Activated naive CD8-positive, alpha-beta T cell treated with anti-CD3 and anti-CD28 coated beads for 36 hours (primary cell): ENCODE measurements at places on chromosomes 16 and 17. TPM values are rescaled to one million over a fixed set of nuclear protein-coding genes. Genes with fewer than 3 reads are reported as not detected.

GRCh38 chr16:3099732-3100499 is 822 bp upstream of the ZSCAN10 start:
- no peaks in the 10 kb centered on the region for H3K36me3 ChIP-seq
- H3K4me3 ChIP-seq = peak overlapping the region; percentile 70
- peaks cover 25% of the 10 kb centered on the region for H3K4me1 ChIP-seq
- H3K27ac ChIP-seq = peak overlapping the region; percentile 77
- peak; percentile 91 for DNase-seq

DNA sequence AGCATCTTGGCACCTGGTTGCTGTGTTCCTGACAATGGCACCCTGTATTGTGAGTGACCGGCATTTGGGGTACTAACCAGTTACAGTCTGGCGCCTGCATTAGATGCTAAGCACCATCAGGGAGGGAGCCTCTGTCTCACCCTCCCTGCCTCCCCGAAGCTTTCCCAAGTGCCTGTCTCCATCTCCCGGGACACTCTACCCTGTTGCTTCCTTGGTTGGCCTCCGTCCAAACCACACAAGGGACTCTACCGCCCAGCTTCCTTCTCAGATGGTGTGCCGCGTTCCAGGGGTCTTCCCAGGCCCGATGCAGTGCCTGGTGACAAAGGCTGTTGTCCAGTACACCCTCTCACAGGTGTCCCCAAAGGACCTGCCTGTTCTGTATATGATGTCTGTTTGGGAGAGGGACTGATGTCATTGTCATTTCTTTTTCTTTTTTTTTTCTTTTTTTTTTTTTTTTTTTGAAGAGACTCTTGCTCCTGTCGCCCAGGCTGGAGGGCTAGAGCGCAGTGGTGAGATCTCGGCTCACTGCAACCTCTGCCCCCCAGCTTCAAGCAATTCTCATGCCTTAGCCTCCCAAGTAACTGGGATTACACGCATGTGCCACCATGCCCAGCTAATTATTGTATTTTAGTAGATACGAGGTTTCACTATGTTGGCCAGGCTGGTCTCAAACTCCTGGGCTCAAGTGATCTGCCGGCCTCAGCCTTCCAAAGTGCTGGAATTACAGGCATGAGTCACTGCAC is 6.7 kb downstream of the SNN start:
- H3K4me3 ChIP-seq = no peak overlapping the region
- peaks cover 69% of the 10 kb centered on the region for H3K4me1 ChIP-seq
- DNase-seq = no peak
- H3K27ac ChIP-seq = peak overlapping the region; percentile 40
- no peaks in the 10 kb centered on the region for H3K27me3 ChIP-seq
- H3K36me3 ChIP-seq = peaks cover 3% of the 10 kb centered on the region

GRCh38 chr17:81350320-81350890 is 44.9 kb upstream of the BAHCC1 start:
- H3K27me3 ChIP-seq = peaks cover 30% of the 10 kb centered on the region
- no peak overlapping the region for H3K27ac ChIP-seq
- peaks cover 5% of the 10 kb centered on the region for H3K4me1 ChIP-seq
- DNase-seq = no peak

DNA sequence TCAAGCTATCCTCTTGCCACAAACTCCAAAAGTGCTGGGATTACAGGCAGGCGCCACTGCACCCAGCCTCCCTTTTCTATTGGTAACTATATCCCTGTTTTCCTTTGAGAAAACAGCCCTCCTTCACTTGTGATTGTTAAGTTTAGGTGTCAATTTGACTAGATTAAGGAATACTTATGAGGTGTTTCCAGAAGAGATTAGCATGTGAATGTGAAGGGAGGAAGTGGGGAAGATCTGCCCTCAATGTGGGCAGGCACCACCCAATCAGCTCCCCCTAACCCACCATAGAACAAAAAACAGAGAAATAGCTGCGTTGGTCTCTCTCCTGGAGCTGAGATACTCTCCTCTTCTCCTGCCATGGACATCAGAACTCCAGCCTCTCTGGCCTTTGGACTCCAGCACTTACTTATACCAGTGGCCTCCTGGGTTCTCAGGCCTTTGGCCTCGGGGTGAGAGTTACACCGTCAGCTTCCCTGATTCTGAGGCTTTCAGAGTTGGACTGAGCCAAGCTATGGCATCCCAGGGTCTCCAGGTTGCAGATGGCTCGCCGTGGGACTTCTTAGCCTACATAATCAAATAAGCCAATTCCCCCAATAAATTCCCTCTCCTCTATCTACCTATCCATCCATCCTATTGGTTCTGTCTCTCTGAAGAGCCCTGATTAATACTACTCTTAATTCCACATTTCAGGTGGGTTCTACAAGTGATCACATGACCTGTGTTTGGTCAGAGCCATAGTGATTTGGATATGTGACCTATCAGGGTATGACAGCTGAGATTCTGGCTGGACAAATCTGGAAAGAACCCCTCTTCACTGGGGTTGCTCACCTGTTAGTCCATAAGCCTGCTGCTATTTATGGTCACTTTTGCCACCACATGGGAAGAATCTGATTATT is 12.0 kb upstream of the STAT3 start:
- H3K4me3 ChIP-seq = peak overlapping the region; percentile 22
- H3K36me3 ChIP-seq = no peaks in the 10 kb centered on the region
- H3K27me3 ChIP-seq = no peaks in the 10 kb centered on the region
- peak overlapping the region; percentile 6 for H3K27ac ChIP-seq
- no peak for DNase-seq

DNA sequence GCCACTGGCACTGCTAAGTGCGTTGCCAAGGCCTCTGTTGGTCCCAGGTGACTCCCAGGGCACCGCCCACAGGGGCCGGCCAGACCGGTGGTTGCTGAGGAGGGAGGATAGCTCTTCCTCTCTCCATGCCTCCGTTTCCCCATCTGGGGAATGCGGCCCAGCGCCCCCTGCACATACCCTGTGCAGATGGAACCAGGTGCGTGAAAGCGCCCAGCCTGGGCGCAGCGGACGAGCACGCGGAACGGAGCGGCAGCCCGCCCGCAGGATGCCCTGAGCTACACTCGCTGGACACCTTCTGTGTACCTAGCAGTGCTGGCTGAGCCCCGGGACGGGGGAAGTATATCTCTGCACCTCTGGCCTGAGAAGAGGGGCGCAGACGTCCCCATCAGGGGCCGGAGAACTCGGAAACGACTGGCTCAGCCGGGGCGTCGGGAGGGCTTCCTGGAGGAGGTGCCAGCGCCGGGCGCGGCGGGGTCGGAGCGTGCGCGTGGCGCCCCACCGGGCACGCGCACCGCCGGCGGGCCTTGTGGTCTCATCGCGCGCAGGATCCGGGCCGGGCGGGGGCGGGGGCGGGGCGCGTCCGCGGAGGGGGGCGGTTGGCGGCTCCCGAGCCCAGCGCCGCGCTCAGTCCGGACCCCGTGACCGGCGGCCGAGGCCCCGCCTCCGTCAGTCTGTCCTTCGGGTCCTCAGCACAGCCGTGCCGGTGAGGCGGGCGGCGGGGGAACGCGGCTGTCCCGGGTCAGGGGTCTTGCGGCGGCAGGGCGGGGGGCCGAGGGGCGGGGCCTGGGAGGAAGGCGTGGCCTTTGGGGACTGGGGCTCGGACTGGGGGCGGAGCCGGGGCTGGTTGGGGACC is at the start of the genes CCDC78 and HAGHL:
TSS of gene CCDC78 (minus strand) at position 6 of the 853 bp plus-strand sequence. CDS start 76 bp downstream, outside the sequence.
TSS of gene HAGHL (plus strand) at position 669 of the 853 bp plus-strand sequence. CDS start 404 bp downstream, outside the sequence.
- H3K4me1 ChIP-seq = peaks cover 3% of the 10 kb centered on the region
- peak within 1 kb of the TSS; percentile 64 for H3K4me3 ChIP-seq
- DNase-seq = peak; percentile 67
- H3K27me3 ChIP-seq = no peaks in the 10 kb centered on the region
- peak within 1 kb of the TSS; percentile 58 for H3K27ac ChIP-seq

DNA sequence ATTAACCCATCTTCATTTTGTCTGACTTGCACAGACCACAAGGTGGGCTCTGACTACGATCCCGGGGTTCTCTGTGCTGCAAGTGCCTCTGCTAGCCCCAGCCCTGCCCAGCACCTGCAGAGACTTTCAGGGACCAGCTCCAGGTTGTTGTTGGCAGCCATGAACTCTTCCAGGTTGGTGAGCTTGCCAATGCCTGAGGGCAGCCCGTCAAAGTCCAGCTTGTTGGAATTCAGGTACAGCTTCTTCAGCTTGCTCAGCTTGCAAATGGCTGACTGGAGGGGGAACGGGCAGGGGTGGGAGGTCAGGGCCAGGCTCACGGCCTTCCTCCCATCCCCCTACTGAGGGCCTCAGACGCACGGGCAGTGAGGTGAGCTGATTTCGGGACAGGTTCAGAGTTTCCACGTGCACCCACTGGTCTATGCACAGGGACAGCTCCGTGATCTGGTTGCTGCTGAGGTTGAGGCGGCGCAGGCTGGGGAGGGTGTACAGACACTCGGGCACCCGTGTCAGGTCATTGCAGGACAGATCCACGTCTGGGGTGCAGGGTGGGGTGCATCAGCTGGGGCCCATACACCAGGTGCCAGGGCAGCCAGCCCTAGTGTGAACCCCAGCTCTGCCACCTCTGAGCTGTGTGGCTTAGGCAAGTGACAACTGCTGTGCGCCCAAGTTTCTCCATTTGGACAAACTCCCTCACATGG is 5.2 kb downstream of the FLII start:
- H3K4me1 ChIP-seq = peaks cover 11% of the 10 kb centered on the region
- H3K27me3 ChIP-seq = no peaks in the 10 kb centered on the region
- no peak for DNase-seq
- H3K4me3 ChIP-seq = no peak overlapping the region

- no peaks in the 10 kb centered on the region for H3K27me3 ChIP-seq
- peak overlapping the region; percentile 92 for H3K27ac ChIP-seq
- H3K36me3 ChIP-seq = peaks cover 80% of the 10 kb centered on the region
- peaks cover 66% of the 10 kb centered on the region for H3K4me1 ChIP-seq
- peak overlapping the region; percentile 89 for H3K4me3 ChIP-seq
- peak; percentile 89 for DNase-seq
These were observed 3.6 kb downstream of the IRF8 start for GRCh38 chr16:85902366-85903155.

GRCh38 chr16:81926036-81926435 is 85.2 kb downstream of the SDR42E1 start:
- no peak overlapping the region for H3K27ac ChIP-seq
- no peak for DNase-seq
- no peaks in the 10 kb centered on the region for H3K27me3 ChIP-seq
- H3K4me1 ChIP-seq = no peaks in the 10 kb centered on the region
- H3K4me3 ChIP-seq = no peak overlapping the region
- no peaks in the 10 kb centered on the region for H3K36me3 ChIP-seq

DNA sequence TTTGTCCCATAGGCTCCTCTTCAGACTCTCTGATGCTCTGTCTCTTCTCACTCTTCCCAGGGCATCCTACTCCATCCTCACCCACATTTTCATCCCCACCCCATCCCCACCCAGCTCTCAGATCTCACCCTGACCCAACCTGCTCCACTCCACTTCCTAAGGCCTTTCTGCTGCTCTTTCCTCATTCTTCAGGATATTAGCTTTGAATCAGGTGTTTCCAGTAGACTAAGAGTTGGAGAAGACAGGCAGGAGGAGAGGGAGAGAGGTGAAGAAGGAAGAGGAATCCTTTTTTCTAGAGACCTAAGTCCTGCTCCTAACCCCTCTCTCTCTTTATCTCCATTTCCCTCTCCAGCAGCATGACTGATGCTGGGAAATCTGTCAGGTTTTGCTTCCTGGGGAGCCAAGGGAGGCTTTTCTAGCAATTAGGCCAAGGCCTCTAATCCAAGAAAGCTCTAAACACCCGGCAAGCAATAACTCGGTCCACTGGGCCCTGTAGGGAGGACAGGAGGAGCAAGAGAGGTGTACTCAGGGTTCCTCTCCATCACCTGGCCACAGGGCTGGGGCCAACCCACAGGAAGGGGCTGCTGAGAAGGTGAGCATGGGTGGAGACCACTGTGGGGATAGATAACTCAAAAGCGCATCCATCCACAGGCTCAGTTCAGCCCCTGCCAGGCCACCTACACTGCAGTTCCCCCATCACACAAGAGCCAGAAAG is 133.3 kb downstream of the TMEM132E start:
- DNase-seq = no peak
- no peak overlapping the region for H3K4me3 ChIP-seq
- H3K27ac ChIP-seq = no peak overlapping the region
- peaks cover 2% of the 10 kb centered on the region for H3K27me3 ChIP-seq
- H3K4me1 ChIP-seq = no peaks in the 10 kb centered on the region

GRCh38 chr16:22402191-22402590 is 27.8 kb upstream of the CDR2 start:
- DNase-seq = no peak
- peaks cover 2% of the 10 kb centered on the region for H3K4me1 ChIP-seq
- peaks cover 2% of the 10 kb centered on the region for H3K36me3 ChIP-seq
- no peak overlapping the region for H3K27ac ChIP-seq

- no peaks in the 10 kb centered on the region for H3K27me3 ChIP-seq
- H3K27ac ChIP-seq = no peak overlapping the region
- DNase-seq = no peak
- no peaks in the 10 kb centered on the region for H3K4me1 ChIP-seq
These were observed 10.9 kb downstream of the JPT2 start for GRCh38 chr16:1688807-1689560.

DNA sequence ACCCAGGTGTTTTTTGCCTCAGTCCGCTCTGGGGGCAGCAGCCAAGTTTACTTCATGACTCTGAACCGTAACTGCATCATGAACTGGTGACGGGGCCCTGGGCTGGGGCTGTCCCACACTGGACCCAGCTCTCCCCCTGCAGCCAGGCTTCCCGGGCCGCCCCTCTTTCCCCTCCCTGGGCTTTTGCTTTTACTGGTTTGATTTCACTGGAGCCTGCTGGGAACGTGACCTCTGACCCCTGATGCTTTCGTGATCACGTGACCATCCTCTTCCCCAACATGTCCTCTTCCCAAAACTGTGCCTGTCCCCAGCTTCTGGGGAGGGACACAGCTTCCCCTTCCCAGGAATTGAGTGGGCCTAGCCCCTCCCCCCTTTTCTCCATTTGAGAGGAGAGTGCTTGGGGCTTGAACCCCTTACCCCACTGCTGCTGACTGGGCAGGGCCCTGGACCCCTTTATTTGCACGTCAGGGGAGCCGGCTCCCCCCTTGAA is 2.1 kb upstream of the C17orf107 start:
- no peak overlapping the region for H3K4me3 ChIP-seq
- no peak for DNase-seq
- peaks cover 14% of the 10 kb centered on the region for H3K4me1 ChIP-seq

- H3K27ac ChIP-seq = peak overlapping the region; percentile 94
- no peaks in the 10 kb centered on the region for H3K27me3 ChIP-seq
- H3K4me3 ChIP-seq = peak overlapping the region; percentile 44
- peak; percentile 76 for DNase-seq
These were observed 32.8 kb downstream of the HIC1 start for GRCh38 chr17:2087597-2088211.

DNA sequence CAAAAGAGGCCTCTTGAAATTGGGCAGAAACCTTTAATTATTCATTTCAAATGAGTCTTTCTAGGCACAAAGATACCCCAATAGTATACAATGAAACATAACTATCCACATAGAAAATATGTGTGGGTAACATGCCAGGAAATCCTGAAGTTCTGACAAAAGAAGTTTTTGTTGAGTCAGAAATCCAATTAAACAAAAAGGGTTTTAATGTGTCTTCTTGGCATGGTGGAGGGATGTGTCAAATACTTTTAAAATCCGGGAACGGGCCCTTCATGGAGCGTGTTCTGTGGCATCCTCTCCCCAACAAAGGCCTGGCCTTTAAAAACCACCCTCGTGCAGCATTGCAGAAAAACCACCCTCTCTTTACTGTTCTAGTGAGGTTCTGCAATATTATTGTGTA is 14.2 kb downstream of the CDRT4 start:
- H3K36me3 ChIP-seq = peaks cover 23% of the 10 kb centered on the region
- no peaks in the 10 kb centered on the region for H3K27me3 ChIP-seq
- H3K27ac ChIP-seq = no peak overlapping the region
- no peak overlapping the region for H3K4me3 ChIP-seq
- no peak for DNase-seq
- no peaks in the 10 kb centered on the region for H3K4me1 ChIP-seq

NME3 gene
- total RNA-seq = 24.5 TPM

HSF5 gene
- total RNA-seq = 4.2 TPM

TMEM88 gene
- total RNA-seq = 4.8 TPM

KRT31 gene
- total RNA-seq = not detected

IL34 gene
- not detected for total RNA-seq
